ENCODE measurements at places on chromosomes 16 and 17. TPM values are rescaled to one million over a fixed set of nuclear protein-coding genes. Genes with fewer than 3 reads are reported as not detected.
A peak's percentile ranks its signal among the peaks of the same experiment; 100 is the strongest.

USB1 gene
- 55.9 TPM for total RNA-seq

CCL23 gene
- not detected for total RNA-seq

CCL3 gene
- total RNA-seq: 42.9 TPM

TK2 gene
- 41.7 TPM for total RNA-seq

TOP2A gene
- total RNA-seq: 0.81 TPM

- DNase-seq: no peak
These were observed 121.6 kb downstream of the PMP22 start for GRCh38 chr17:15143524-15143923.

- no peak for DNase-seq
These were observed 11.1 kb upstream of the FUS start for GRCh38 chr16:31168848-31169247.

DNA sequence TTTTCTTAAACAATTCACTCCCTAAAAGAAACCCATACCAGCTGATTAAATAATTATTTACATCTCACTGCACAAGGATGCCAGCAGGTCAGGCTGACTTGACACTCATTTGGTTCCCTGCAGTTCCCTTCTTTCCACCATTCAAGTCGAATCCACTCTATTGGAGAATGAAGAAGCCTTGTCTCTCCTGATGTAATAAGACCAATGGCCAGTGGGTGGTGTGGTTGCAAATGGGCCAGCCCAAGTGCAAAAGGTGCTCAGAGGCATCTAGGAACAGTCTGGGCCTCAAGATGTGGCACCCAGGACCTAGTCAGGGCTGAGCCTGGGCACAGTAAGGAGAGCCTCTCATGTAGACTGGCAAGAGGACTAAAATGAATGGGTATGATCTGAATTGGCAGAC lies 9.3 kb downstream of the C16orf78 start:
- DNase-seq: no peak

GRCh38 chr16:3520413-3520812 lies 19.6 kb downstream of the CLUAP1 start:
- no peak for DNase-seq

GRCh38 chr17:332023-332422 lies 20.6 kb downstream of the RPH3AL start:
- DNase-seq: no peak

DNA sequence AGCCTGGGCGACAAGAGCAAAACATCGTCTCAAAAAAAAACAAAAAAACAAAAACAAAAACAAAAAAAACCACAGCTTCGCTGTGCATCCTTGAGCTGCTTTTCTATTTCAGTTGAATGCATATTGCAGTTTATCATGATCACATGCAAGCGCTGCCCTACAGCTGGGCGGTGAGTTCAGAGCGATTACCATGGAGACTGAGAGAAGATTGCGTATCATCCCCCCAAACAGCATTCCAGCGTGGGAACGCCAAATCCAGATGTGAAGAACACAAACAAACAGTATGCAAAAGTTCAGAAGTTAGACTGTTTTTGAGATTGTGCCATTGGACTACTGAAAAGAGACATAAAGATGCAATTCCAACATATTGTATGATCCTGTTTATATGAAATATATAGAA lies 15.1 kb upstream of the SLC52A1 start:
- no peak for DNase-seq

GRCh38 chr17:8005967-8006730 lies 3.7 kb downstream of the GUCY2D start:
- no peak for DNase-seq

GRCh38 chr16:72236866-72237265 lies 64.9 kb upstream of the PMFBP1 start:
- no peak for DNase-seq

DNA sequence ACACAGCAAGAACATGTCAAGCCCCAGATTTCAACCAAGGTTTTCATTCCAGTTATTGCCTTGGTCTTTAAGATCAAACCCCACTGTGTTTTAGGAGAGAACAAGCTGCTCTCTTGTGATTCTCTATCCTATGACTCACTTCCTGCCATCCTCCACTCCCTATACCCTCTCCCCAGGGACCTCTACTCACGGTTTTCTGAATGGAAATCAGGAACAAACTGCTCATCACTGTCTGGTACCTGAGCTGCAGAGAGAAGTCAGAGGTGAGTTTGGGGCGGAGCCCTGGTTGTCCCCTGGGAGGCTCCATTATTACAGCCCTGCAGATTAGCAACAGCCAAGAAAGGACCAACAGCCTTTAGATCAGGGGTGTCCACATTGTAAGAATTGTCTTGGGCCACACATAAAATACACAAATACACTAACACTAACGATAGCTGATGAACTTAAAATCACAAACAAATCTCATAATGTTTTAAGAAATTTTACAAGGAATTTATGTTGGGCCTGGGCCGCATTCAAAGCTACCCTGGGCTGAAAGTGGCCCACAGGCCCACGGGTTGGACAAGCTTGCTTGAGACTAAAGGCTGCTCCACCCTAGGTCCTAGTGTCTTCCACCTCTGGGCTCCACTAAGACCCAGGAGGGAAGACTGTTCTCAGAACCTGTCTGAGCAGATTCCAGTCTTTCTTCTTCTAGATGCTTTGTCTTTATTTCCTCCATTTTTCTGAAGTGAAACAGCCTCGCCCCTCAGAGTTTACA lies 9.7 kb downstream of the ETV4 start:
- DNase-seq: no peak

DNA sequence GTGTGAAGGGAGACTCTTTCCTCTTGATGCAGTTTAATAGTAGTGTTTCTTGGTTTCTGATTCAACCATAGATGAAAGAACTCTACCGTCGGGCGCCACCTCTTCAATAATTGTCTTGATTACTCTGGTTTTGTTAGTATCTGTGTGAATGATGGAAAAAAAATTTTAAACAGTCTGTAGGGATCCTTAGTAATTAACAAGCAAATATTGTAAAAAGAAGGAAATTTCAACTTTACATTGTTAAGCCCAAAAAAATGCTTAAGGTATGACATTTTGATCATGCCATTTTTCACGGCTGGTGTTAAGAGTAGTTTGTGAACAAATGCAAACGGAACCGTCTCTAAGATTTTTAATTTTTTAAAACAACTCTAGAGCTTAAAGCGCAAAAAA lies 4.1 kb downstream of the KRT10 start:
- DNase-seq: no peak

GRCh38 chr16:27202923-27203506 lies 311 bp upstream of the KDM8 start:
- peak; percentile 81 for DNase-seq

DNA sequence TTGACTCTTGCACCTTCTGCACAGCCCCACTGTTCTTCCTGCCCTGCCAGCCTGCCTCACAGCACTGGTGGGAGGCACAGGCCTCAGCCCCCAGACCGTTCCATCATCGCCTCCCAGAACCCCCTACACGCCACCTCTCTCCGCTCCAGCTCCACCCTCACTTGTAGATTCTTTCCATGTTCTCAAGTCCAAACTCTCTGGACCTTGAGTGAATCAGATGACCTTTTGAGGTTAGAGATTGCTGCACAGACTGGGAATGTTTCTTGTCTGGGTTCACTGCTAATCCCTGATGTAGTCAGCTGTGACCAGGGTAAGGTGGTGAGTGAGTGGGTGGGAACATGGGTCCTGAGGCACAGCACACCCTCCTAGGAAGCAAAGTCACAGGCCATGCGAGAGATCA lies 272.4 kb downstream of the IRF8 start:
- DNase-seq: no peak

DNA sequence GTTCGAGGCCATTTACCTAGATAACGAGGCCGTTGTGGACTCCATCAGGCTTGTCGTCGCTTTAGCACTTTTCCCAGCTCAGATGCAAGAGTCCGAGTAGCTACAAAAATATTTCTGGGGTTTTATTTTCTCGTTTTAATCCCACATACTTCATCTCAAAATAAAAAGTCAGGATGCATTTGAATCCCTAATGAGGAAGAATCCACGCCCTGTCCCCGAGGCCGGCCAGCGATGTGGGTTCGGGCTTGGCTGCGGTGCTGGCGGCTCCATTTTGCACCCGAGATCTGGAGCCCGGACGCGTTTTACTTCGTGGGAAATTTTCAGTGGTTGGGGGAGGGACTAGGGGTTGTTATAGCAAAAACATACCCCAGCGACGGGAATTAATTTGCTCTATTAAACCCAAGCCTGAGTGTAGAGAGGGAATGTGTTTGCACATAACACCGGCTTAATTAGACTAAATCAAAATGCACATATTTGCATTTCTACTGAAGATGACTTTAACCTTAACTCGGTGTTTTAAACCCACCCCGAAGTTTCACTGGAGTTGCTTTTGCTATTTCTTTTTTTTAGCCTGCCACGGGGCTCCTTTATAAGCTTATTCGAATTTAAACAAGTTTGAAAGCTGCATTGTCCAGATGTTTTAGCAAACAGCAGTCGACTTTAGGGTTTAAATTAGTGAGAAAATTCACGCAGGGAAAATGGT lies 4.8 kb downstream of the IRX5 start:
- no peak for DNase-seq

DNA sequence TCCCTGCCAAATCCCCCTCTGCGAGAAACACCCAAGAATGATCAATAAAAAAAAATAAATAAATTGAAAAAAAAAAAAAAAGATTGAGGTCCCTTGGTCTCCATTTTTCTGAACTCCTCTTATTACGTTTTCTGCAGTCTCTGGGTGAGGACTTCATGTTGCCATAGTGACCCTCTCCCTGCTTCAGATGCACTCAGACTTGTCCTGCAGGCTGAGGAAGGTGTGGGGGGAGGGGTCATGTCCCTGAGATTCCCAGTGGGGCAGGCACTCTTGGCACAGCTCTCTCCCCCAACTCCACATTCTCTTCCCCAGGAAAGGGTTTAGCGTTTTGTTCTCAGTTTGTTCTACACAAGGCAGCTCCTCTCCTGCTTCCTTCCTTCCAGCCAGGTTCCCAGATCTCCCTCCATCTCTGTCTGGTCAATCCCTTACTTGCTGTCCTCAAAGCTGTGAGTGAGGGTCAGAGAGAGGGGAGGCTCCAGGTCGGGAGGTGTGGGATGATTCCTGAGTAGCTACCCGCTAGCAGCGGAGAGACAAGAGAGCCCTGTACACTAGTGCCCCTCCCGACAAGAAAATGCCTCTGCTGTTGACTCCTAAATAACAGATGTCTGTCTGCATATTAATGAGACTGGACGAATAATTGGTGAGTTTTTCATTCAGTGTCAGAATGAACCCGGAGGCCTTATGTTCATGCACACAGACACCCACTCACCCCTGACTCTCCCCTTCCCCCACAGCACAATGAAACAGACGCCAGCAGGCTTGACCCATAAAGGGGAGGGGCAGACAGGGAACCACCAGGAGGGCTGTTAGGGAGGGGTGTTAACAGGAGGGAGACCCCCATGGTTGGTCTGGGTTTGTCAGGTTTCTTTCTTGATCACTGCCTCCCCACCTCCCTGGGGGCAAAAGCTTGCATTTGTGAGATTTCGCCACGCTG lies 9.2 kb downstream of the RND2 start:
- DNase-seq: no peak

GRCh38 chr17:309361-309888 lies 43.2 kb downstream of the RPH3AL start:
- no peak for DNase-seq

DNA sequence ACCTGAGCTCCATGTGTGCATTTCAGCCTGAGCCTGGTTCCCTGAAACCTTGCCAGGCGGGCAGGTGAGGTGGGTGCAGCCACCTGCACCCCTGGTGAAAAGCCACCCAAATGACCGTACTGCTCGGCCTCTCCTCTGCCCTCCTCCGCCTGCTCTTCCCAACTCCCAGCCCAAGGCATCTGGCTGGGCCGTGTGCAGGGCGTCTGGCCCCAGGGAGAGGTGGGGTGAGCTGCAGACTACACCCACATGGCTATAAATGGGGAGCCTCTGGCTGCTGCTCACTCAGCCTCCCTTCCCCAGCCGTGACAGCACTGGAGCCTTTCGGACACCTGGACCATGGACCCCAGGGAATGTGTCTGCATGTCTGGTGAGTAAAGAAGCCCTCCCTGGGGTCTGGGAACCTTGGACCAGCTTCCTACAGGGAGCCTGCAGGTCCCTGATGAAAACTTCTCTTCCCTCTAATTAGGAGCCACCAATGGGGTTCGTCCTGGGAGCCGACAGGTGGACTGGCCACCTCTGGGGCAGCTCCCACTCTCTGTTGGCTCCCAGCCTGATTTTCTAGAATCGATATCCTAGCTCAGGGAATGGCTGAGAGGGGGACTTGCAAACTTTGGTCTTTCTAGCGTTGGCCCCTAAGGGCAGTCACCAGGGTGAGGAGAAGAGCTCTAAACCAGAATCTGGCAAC lies at the start of gene MT4:
TSS of gene MT4 (plus strand) at position 281 of the 685 bp plus-strand sequence. CDS start at position 337, 56 bp downstream.
- DNase-seq: no peak

DNA sequence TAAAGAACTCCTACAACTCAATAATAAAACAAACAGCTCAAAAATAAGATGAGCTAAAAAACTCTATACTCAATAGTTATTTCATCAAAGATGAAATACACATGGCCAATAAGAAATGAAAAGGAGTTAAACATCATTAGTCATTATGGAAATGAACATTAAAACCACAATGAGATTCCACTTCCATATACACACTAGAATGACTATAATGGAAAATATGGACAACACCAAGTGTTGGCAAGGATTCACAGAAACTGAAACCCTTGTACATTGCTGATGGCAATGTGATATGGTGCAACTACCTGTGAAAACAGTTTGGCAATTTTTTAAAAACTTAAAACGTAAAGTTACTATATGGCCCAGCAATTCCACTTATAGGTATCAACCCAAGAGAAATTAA lies 91.4 kb downstream of the GRIN2A start:
- DNase-seq: no peak

DNA sequence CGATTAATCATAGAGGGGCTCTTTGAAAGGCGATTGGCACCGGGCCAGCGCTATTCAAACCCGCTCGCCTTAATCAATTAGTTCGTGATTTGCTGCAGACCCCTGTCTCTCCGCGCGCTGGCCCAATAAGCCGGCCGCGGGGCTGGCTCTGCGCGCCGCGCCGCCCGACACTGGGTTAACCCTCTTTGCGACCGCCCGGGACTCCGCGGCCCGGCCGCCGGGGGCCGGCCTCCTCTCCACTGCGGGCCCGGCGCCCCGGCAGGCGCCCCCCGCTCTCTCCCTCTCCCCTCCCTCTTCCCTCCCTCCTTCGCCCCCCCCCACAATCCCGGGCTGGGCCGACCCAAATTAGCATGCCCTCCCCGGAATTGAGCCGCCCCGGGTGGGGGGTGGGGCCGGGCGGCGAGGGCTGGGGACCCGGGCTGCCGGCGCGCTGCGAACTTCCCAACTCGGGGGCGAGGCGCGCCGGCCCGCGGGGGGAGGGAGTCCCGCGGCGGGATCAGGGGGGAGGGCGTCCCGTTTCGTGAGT lies 428 bp upstream of the SALL1 start:
- DNase-seq: no peak

DNA sequence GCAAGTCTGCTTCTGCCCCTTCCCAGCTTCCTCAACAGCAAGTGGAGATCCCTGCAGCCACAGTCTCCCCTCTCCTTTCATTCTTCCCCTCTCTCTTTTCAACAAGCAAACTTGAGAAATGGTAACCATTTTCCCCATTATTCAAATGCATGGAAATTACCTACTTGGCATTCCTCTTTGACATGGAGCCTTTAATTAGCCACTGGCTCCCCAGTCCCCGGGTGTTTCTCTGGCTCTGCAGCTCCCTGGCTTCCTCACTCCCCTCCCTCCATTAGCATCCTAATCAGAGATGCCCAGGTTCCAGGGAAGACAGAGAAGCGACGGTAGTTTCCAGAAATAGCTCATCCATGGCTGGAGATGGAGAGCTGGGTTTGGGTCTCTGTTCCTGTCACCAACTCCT lies 116.0 kb downstream of the CCT6B start:
- no peak for DNase-seq

- no peak for DNase-seq
These were observed 191.1 kb upstream of the CIBAR2 start for GRCh38 chr16:85303354-85303883.

Data from thoracic aorta (tissue), 2 donors.